Lung (tissue), 17 donors: ENCODE measurements at places on chromosomes 16 and 17. TPM values are rescaled to one million over a fixed set of nuclear protein-coding genes. Genes with fewer than 3 reads are reported as not detected.

GRCh38 chr17:50272246-50272645 is 2.0 kb upstream of the TMEM92 start:
- DNase-seq, result no peak

- DNase-seq, result peak; percentile 64
Measured at GRCh38 chr17:76383546-76384221, 725 bp upstream of the SPHK1 start.

DNA sequence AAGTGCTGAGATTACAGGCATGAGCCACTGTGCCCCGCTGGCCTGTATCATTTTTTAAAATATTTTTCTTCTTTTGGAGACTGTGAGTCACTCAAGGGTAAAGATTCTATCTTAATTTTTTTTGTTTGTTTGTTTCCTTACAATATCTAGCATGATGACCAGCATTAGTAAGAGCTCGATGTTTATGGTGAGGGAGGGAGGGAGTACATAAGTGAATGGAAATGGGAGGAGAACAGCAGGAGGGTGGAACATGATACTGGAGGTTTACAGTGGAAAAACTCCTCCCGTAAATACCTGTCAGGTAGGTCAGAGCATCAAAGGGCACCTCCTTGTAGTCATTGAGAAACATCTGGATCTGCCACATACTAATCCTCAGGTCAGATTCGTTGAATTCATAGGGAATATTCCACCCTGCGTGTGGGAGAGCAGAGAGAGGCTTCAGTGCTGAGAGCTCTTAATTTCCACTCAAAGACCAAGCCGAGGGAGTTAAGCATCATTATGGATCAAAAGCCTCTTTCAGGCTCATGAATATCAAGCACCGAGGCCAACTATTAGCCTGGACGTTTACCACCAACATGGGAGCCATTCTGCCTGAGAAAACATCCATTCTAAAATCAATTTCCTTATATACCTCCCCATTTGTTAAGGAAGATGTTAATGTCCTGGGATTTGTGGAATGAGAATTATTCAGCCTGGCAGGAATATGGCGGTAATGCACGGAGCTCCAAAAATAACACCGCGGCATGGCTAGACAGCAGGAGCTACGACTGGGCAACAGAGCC is 51.8 kb downstream of the LYRM1 start:
- DNase-seq, result no peak

GRCh38 chr17:79947351-79948031 is 88.2 kb downstream of the TBC1D16 start:
- DNase-seq, result peak; percentile 11

DNA sequence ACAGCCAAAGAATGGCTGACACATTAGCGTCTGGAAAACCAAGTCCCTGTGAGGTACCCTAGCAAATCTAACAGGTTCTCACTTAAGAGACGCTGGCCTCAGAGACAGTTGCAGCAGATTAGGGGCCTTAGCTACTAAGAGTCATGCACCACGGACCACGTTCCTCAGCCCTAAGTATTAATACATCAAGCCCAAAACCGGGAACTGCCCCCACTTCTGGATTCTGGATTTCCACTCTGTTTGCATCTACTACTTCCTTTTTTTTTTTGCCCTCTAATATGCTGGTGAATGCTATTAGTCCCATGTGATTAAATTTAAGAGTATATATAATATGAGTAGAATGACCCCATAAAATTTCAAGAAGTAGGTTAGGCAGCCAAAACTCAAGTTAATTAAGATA is 775 bp upstream of the TERB1 start:
- DNase-seq, result no peak

DNA sequence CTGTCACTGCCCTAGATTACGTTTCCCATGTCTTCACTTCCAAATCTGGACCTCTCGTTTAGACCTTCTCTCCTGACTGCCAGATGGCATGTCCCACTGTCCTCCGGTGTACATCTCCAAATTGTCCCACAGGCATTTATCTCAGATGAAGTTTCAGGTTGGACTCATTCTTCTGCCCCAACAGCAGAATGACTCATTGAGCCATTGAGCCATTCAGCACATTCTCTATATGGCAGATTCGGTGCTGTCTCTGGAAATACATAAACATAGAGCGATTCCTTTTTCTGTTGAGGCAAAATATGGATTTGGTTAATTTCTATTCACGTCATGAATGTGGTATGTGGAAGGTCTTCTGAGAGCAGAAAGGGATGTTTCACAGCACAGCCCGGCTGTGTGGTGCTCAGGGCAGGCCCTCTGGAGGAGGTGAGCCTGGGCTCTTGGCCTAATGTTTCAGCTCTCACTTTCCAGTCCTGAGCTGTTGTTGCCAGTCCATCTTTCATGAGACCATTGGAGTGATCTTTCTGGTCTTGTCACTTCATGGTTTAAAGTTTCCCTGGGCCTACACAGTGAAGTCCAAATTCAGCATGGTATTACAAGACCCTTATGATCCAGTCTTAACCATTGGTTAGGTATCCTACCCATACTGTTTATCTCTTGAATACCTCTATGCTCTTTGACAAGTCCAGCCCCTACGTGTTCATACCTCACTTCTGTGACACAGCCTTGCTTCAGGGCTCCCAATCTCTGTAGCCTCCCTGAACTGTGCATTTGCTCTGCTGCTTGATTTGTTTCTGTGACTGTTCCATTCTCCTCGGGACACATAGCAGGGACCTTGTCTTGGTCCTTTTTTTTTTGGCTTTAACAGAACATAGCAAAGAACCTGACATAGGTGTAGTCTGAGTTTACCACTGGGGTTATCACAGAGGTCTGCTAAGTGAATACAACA is 15.9 kb downstream of the HAPSTR1 start:
- DNase-seq, result no peak

DNA sequence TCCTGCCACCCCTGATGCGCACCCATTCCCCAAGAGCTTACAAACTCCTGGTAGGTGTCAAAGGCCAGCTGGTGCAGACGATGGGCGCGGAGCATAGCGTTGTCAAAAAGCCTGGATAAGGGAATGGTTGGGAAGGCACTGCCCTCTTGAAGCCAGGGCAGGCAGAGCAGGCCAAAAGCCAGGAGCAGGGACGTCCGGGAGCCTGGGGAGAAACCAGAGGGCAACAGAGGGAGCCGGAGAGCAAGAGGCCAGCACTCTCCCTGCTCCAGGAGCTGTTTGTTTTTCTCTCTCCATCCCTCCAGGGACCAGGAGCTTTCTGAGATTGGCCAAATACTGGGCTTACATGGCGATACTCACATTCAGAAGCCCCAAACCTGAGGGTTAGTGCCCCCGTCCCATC is 334 bp downstream of the GH1 start:
- DNase-seq, result no peak

DNA sequence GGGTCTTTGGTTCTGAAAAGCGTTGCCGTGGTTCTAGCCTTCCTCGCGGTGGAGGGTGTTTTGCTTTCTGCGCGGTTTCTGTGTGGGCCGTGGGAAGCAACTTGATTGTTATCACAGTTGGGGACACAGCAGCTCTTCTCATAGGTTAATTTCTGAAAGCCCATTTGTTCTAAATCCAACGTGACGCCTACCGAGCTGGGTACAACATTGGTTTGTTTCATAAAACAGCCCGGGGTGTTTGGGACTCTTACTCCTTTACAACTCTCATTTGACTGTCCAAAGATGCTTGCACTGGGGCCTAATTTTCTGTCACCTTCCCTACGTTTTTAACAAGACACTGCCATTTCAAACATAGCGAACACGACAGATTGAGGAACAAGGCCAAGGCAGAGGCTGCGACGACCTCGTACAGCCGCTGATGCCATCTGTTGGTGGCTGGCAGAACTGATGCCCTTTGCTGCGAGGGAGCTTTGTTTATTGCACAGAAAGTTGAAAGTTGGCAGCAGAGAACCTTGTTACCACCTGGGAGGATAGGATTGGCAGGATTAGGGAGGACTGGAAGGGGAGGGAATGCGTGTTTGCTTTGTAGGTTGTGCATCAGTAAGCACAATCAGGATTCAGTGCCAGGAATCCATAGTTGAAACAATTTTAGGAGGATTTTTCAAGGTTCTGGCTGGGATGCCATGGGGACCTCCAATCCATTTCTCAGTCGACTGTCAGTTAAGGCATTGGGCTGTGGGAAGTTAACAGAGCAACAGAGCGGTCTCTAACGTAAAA is 98.3 kb downstream of the PITPNC1 start:
- peak; percentile 76 for DNase-seq

DNA sequence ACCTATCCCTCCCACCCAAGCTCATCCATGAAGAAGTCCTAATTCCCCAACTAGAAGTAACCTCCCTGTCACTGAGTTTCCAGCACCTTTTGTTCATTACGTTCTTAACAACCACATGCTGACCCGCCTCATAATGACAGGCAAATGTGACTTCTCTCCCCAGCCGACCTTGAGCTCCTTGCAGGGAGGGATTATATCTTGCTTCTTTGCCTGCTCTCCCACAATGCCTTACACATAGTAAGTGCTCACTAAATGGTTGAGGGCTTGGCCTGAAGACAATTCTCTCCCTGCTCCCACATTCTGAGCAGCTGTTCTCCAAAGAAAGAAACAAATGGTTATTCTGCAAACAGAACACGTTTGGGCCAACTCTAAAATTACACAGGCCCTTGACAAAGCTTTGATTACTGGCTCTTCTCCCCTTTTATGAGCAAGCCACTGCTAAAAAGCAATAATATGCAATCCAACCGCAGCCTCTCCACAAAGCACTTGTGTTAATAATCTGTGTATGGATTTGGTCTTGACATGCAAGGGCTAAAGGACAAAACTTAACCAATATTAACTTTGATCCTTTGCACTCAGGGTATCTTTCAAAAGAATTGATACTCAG is 23.2 kb downstream of the SLC39A11 start:
- DNase-seq, result peak; percentile 10

GRCh38 chr17:82234211-82235055 is 5.6 kb downstream of the SLC16A3 start:
- peak; percentile 59 for DNase-seq

- peak; percentile 73 for DNase-seq
Measured at GRCh38 chr17:49952209-49952911, 16.6 kb upstream of the DLX4 start.

- no peak for DNase-seq
Measured at GRCh38 chr17:11564589-11565380, 33.5 kb upstream of the DNAH9 start.

GRCh38 chr16:74724820-74725549 is 24.3 kb upstream of the MLKL start:
- no peak for DNase-seq

DNA sequence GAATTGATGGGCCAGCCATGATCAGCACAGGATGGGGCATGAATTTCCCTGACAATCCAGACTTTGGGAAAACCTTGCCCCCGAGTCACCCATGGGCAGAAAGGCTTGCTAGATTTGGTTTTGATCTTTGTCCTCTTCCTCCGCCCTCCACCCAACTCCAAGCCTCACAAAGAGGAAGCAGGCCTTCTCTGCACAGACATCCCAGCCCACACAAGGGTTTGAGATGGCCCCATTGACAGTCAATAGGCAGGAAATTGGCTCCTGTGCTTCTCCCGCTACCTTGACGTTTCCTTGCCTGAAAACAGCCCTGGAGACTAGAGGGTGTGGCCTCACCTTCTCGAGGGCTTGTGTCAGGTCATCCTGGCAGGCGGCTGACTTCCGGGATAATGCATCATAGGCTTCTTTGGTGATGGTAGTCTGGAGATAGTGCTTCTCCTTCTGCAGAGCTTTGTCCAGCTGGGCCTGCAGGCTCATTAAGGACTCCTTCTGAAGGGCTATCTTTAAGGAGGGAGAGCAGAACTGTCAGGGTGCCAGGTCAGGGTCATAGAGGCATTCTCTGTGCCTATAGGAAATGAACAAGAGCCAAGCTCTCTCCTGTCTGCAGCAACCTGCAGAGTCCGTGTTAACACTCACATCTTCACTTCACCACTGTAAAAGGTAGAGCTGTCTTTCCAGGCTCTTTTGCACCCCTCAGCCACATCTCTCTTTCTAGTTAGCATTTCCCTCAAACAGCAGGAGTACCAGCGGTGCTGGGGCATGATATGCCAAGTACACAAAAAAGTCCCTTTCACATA is 32.2 kb downstream of the DHX38 start:
- no peak for DNase-seq

GRCh38 chr16:64089697-64090096 is 1032.2 kb downstream of the CDH11 start:
- peak; percentile 22 for DNase-seq

GRCh38 chr16:23960081-23960885 is 124.5 kb downstream of the PRKCB start:
- no peak for DNase-seq

DNA sequence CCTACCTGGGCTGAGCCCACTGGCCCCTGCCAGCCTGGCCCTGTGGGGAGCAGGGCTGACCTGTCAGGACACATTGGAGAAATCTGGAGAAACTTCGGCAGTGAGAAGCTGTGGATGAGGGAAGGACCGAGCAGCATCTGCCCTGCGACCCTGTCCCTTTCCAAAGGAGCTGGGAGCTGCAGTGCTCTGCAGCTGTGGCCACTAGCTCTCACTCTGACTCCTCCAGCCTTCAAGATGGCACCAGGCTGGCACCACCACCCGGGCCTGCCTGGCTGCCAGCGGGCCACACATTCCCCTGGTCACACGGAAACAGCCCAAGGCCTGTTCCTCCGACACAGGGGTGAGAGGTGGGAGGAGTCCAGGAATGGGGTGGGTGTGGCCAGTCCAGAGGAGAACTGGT is 30.1 kb downstream of the CD300LG start:
- DNase-seq, result no peak

Gene CLEC3A
- not detected for total RNA-seq

Gene SPATA32
- 0.21 TPM for total RNA-seq

Gene NPW
- 1.3 TPM for total RNA-seq

Gene SLC22A31
- total RNA-seq, result 25.2 TPM

Gene SKAP1
- 1.4 TPM for total RNA-seq

Gene PCGF2
- total RNA-seq, result 29.2 TPM

Gene PRCD
- total RNA-seq, result 3.3 TPM

Gene KRT32
- total RNA-seq, result not detected

Gene CTCF
- 54.2 TPM for total RNA-seq

Gene C17orf113
- 3.6 TPM for total RNA-seq

Gene CTU2
- total RNA-seq, result 23.4 TPM
